Fibroblast of lung (primary cell): ENCODE measurements at places on chromosomes 13 and 19.
A peak's percentile ranks its signal among the peaks of the same experiment; 100 is the strongest.

GRCh38 chr13:27083183-27083582, 88.4 kb downstream of the USP12 start:
- no peak for DNase-seq

DNA sequence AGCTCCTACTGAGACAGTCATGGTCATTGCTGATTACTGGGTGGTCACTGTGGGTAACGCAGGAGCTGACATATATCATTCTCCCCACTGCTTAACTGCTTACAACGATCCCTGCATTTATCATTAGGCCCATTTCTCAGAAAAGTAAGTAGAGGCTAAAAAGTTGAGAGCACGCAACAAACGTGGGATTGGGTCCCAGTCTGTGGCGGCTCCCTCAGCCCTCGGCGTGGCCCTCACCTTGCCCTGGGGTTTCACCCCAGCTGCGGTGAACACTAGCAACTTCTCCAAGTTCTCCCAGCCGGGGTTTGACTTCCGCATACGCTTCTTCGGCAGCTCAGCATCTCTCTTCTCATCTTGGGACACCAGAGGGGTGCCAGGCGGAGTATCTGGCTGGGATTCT, 2.5 kb downstream of the PNKP start:
- no peak for DNase-seq

- DNase-seq = no peak
Observed at GRCh38 chr19:14616407-14616806, 33.5 kb downstream of the CLEC17A start.

DNA sequence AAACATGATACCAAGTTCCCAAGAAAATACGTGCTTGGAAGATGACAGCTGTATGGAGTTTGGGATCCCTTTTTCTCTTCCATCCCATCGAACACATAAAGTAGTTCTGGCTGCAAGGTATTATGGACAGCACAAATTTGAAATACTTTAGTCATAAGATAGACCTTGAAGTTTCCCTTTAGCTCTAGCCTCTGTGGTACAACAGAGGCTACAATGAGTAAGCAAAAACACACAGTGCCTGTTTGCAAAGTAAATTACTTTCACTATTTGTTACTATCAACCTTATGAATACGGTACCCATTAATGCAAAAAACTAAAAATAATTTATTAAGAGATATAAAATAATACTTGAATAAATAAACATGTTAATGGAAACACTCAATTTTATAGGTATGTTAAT, 21.0 kb upstream of the LRCH1 start:
- no peak for DNase-seq

DNA sequence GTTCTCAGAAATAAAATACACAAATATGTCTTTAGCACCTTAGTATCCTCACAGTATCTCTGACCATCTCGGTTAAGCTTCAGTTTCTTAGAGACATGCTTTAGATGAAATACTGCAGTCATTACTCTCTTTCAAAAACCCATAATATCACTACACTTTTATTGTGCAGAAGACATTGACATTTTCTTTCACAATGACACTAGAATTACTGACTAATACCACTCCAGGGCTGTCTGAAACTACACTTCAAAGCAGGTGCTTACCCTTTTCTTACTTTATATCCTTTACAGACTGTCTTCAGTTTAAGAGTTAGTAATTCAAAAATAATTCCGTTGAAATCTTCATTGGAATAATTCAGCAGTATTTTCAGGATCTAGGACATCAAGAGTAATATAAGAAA, 42.2 kb upstream of the SLITRK6 start:
- no peak for DNase-seq

DNA sequence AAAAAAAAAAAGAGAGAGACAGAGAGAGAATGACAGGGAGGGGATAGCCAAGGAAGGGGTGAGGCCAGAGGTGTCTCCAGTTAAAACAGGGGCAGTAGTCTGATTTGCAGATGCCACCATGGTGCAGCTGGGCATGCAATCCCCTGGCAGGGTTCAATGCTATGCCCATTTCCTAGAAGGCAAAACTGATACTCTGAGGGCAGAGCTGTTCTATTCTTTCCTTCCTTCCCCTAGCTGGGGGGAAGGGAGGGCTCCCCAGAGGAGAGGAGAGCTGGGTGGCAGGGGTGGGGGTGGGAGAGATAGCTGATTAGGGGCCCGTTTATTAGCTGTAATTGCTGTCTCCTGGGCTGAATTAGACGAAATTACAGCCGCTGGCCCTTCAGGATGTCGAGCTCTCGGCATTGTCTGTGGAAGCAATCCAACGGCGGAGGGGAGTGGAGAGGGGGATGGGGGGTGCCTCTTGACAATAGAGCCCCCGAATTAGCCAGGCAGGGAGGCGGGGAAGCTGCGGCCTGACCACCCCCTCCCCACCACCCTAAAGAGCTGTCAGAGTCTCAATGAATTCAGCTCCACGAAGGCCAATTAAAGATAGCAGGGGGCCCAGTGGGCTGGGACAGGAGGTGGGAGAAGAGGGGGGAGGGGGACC, 14.4 kb upstream of the DPP9 start:
- DNase-seq = no peak

GRCh38 chr19:35347171-35347929, at the start of gene FFAR1:
TSS of gene FFAR1 (plus strand) at chr19:35347902. CDS start at chr19:35351552, 3,650 bp downstream.
- DNase-seq = no peak

- no peak for DNase-seq
Observed at GRCh38 chr13:44660050-44660449, 83.9 kb upstream of the TSC22D1 start.

DNA sequence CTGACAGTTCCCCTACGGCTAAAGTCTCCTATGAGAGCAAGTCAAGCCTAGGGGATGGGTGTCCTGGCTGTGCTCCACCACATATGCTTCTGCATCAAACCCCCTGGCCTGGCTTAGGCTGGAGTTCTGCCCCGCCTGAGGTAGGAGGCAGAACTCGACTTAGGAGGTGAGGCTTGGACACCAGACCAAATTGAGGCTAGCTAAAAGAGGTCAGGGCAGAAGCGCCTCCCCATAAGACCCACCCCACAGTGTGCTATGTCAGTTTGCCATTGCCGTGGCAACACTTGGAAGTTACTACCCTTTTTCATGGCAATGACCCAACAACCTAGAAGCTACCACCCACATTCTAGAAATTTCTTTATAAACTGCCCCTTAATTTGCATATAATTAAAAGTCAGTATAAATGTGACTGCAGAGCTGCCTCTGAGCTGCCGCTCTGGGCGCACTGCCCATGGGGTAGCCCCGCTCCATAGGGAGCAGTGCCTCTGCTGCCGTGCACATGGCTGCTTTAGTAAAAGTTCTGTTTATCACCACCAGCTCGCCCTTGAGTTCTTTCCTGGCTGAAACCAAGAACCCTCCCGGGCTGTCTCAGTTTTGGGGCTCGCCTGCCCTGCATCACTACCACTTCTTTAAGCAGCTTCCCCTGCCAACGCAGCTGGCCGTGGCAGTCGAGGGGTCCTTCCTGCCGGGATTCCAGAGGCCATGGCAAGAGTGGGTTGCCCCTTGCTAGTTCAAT, 20.2 kb downstream of the AP1M1 start:
- no peak for DNase-seq

- no peak for DNase-seq
Observed at GRCh38 chr19:19209372-19209771, 2.4 kb upstream of the NCAN start.

DNA sequence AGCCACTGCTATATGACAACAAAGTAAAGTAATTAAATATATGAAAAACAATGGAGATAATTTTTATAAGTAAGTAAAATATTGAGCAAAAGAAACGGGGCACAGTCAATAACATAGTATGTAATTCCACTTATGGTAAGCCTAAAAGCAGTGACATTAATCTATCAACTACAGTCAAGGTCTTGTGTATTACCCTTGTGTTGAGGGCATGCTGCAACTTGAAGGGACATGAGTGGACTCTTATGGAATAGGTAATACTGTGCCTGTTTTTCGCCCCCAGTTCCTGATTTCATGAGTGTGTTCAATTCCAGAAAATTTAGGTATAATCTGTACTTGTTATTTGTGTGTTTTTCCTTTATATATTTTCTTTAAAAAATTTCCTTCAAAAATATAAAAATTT, 201.3 kb upstream of the SLITRK6 start:
- DNase-seq = no peak

DNA sequence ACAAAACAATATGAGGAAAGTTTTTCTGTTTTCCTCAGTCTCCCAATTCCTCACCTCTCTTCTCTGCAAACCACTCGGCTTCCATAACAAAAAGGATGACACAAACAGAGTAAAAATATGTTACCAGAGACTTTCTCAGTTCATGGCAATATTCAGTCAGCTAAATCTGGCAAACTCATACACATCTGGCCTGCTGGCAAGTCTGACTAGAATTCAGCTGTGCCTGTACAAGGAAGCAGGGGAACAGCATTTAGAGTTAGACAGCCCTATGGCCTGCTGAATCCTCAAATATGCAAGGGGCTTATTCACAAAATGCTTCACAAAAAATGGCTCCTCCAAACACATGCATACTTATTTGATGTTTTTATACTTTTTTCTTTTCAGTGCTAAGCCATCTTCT, 227.8 kb downstream of the ENOX1 start:
- DNase-seq = peak; percentile 30

GRCh38 chr19:638906-639252, 800 bp upstream of the FGF22 start:
- DNase-seq = no peak
